HFFc6 (cell line): ENCODE measurements at places on chromosomes 4 and X.
A peak's percentile ranks its signal among the peaks of the same experiment; 100 is the strongest.

GRCh38 chrX:134026565-134027311 lies 41.3 kb upstream of the GPC3 start:
- no peak for DNase-seq
- no peak overlapping the region; the same call in 1 of the 2 replicates for H3K4me3 ChIP-seq
- no peaks in the 10 kb centered on the region for H3K27me3 ChIP-seq
- no peak overlapping the region for H3K27ac ChIP-seq
- H3K36me3 ChIP-seq, result no peaks in the 10 kb centered on the region

DNA sequence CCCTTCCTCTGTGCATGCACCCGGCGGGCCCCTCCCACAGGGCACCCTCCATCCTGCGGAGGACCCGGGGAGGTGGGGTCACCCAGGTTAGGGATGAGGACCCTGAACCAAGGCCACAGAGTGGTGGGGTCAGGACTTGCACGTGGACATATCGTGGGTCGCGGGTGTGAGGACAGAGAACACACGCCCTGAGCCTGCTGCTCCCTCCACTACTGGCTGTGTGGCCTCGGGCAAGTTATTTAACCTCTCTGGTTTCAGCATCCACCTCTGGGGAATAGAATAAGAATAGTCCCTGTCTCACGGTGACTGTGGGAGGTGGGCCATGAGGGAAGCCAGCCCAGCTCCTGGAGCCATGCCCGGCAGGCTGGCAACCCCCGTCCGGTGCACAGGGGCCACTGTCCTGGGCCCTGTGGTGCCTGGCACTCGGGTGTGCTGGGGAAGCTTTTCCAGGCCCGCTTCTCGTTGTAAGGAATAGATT lies 5.1 kb downstream of the PSAPL1 start:
- H3K36me3 ChIP-seq, result no peaks in the 10 kb centered on the region
- DNase-seq, result no peak
- no peaks in the 10 kb centered on the region for H3K4me1 ChIP-seq
- no peak overlapping the region for H3K4me3 ChIP-seq

- no peak overlapping the region for H3K27ac ChIP-seq
- H3K4me1 ChIP-seq, result peaks cover 39% of the 10 kb centered on the region
- no peak for DNase-seq
- H3K27me3 ChIP-seq, result no peaks in the 10 kb centered on the region
- no peaks in the 10 kb centered on the region for H3K36me3 ChIP-seq
Observed at GRCh38 chrX:134733591-134733990, 75.3 kb upstream of the PLAC1 start.

- H3K36me3 ChIP-seq, result no peaks in the 10 kb centered on the region
- no peak overlapping the region for H3K4me3 ChIP-seq
- H3K4me1 ChIP-seq, result no peaks in the 10 kb centered on the region
- H3K27me3 ChIP-seq, result no peaks in the 10 kb centered on the region
- no peak for DNase-seq
- no peak overlapping the region for H3K27ac ChIP-seq
Observed at GRCh38 chr4:174999407-174999806, 81.2 kb downstream of the ADAM29 start.

DNA sequence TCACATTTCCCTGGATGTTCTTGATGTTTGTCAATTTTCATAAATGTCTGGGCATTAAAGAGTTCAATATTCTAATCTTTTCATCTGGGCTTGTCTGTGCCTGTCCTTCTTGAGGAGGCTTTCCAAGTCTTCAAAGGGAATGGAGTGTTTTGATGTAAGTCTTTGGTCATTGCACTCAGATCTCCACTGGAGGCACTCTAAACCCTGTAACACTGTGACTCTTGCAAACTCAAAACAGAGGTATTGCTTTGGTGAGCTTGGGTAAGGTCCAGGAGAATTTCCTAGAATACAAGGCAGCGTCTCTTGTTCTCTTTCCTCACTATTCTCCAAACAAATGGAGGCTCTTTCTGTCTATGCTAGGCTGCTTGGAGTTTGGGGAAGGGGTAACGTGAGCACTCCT lies 1118.1 kb upstream of the PABPC4L start:
- peaks cover 19% of the 10 kb centered on the region; the same call in 1 of the 2 replicates for H3K36me3 ChIP-seq
- DNase-seq, result no peak
- H3K4me3 ChIP-seq, result no peak overlapping the region
- H3K4me1 ChIP-seq, result no peaks in the 10 kb centered on the region; the same call in 1 of the 2 replicates
- H3K27ac ChIP-seq, result no peak overlapping the region
- no peaks in the 10 kb centered on the region; the same call in 1 of the 2 replicates for H3K27me3 ChIP-seq

GRCh38 chr4:169859366-169860216 lies 101.8 kb upstream of the HPF1 start:
- no peak overlapping the region for H3K27ac ChIP-seq
- H3K4me3 ChIP-seq, result peak overlapping the region; percentile 36; the same call in 1 of the 2 replicates
- DNase-seq, result no peak
- no peaks in the 10 kb centered on the region for H3K36me3 ChIP-seq

DNA sequence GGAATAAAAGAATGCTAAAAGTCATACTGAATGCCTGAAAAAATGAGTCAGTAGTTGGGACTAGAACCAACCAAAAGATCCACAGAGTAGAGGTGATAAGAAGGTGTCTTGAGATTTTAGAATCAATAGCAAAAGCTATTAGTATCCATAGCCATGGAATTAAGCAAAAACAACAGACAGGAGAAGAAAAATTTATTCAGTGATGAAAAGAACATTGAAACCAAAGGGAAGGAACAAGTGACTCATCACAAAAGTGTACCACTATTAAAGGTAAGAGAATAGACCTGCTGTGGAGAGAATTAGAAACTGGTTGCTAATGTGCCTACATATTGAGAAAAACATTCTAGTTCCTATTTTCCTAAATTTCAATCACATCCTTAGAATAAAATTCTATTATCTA lies 182.0 kb upstream of the NEIL3 start:
- peaks cover 52% of the 10 kb centered on the region for H3K4me1 ChIP-seq
- DNase-seq, result no peak
- no peak overlapping the region; the same call in 1 of the 2 replicates for H3K4me3 ChIP-seq
- H3K36me3 ChIP-seq, result peaks cover 26% of the 10 kb centered on the region

DNA sequence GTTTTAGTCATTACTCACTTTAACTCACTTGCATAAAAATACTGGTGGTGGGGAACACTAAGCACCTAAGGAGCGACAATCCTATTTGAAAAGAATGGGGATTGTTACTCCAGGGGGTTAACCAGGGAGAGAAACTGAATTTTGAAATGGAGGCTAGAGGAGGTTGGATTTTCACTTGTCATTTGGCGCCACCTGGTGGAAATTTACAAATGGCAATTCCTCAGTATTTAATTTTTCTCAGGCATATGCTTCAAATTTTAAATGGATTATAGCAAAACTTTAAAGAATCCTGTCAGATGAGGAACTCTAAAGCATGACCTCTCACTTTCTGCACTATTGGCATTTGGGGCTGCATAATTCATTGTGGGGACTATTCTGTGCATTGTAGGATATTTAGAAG lies 2.7 kb upstream of the GEMIN8 start:
- H3K36me3 ChIP-seq, result no peaks in the 10 kb centered on the region
- no peaks in the 10 kb centered on the region for H3K27me3 ChIP-seq
- DNase-seq, result peak; percentile 22
- peaks cover 14% of the 10 kb centered on the region for H3K4me1 ChIP-seq

DNA sequence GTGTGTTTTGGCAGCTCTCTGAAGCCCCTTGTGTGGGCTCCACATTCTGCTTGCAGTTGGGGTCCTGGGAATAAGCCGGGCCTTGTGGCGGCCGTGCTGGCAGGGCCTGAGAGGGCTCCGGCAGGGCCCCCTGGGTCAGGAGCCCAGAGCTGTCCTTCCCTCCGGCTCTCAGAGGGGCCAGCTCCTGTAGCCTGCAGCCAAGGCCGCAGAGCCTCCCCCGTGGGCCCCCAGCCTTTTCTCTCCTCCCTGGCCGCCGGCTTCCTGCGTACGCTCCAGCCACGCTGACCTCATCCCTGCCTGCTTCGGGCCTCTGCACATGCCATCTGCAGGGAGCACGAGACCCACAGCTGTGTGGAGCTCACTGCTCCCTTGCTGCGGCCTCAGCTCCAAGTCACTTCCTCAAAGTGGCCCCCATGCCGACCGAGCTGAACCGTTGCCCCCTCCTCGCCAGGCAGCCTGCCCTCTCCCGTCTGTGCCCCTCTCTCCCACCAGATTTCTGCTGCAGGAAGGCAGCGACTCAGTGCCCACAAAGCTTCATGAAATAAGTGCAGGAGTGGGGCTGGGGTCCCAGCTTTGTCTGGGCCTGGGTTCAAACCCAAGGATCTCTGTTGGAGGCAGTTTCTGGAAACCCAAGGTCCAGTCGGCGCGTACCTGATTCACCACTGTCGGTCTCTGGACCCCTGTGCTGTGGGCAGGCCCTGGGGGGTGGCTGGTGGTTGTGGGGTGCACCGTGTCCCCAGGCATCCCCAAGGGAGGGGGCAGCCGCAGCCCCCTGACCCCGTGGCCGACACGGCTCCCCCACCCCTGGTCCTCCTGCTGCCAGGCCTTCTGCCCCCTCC lies 57.1 kb upstream of the NKX1-1 start:
- peak; percentile 31 for DNase-seq
- no peak overlapping the region for H3K4me3 ChIP-seq
- peaks cover 12% of the 10 kb centered on the region for H3K36me3 ChIP-seq
- no peaks in the 10 kb centered on the region for H3K4me1 ChIP-seq

DNA sequence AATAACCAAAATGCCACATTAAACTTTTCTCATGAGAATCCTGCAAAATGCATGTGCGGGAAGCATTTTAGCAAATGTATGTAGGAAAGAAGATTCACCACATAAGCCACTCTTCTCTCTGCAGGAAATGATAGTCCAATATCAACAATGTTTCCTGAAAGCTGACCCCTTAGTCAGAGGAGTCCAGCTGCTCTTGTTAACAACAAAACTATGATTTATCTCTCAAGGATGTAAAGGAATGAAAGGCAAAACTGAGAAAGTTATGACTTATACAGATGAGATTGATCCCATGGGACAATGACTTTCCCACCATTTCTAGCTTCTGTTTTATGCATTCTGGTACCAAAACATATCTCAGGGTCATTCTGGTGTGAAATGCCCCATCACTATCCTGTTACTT lies 125.0 kb upstream of the EDNRA start:
- no peak overlapping the region for H3K4me3 ChIP-seq
- H3K36me3 ChIP-seq, result no peaks in the 10 kb centered on the region; the same call in none of the 2 replicates
- H3K27me3 ChIP-seq, result no peaks in the 10 kb centered on the region
- DNase-seq, result peak; percentile 71
- H3K4me1 ChIP-seq, result peaks cover 27% of the 10 kb centered on the region

DNA sequence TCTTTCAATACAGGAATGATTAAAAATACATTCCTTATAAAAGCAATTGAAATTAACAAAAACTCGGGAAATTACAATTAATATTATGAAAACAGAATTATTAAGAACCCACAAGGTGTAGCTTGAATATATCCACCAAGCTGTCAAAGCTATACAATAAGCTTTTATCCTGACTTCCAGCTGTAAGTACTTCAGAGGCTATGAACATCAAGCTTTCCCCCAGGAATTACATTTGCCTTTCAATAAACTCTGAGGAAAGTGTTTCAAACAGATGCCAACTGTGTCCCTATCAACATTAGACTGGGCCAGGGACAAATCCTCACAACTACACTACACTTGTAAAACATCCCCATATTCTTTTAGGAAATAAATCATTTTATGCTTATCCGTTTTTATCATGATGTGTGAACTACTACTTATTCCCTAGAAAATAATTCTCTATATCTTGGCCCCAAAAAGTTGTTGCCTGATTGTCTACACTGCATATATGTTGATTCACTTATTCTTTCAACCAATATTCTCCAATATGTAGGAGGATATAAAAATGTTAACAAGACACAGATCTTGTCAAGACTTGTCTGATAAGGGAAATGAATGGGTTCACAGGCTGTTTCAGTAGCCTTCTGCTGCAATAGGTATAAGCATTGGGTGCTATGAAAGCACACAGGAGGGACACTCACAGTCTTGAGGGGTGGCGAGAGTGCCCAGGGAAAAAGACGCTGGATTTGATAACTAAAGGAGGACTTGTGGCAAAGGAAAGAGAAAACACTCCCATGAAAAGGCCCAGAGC lies 494.1 kb downstream of the CENPC start:
- no peaks in the 10 kb centered on the region for H3K4me1 ChIP-seq
- no peak overlapping the region for H3K4me3 ChIP-seq
- H3K36me3 ChIP-seq, result no peaks in the 10 kb centered on the region
- no peak for DNase-seq
- H3K27me3 ChIP-seq, result no peaks in the 10 kb centered on the region
- no peak overlapping the region for H3K27ac ChIP-seq

DNA sequence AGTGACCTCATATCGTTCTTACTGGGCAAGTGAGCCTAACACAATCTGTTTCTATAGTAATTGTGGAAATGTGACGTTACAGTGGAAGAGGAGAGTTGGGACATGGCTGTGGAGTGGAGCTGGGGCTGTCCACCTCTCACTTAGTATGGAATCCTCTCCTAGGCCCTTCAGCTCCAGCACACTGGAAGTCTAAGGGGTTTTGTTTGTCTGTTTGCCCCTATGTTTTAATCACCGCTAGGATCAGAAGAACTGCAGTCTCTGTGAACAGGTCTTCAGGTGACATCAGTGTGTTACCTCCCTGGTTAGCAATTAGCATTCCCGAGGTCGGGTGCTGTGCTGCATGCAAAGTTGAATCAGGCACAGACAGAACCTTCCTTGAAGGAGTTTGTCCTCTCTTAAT lies 49.3 kb upstream of the CLDN34 start:
- H3K4me1 ChIP-seq, result peaks cover 9% of the 10 kb centered on the region
- H3K36me3 ChIP-seq, result no peaks in the 10 kb centered on the region
- H3K4me3 ChIP-seq, result no peak overlapping the region
- peaks cover 4% of the 10 kb centered on the region; the same call in 1 of the 2 replicates for H3K27me3 ChIP-seq

DNA sequence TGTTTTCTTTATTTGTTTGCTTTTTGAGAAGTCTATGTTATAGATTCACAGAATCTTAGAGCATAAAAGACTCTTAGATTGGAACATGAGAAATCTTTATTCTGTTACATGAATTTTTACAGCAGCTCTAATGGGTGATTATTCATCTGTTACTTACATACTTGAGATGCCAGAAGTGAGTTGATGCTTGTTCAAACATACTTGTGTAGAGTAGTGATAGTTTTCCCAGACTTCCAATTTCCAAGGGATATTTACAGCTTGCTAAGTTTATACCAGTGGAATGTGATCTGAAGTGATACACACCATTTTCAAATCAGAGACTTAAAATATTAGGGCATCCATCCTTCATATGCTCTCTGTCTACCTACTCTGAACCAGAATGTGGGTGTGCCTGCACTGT lies 252.9 kb upstream of the SMIM31 start:
- H3K4me1 ChIP-seq, result no peaks in the 10 kb centered on the region
- H3K4me3 ChIP-seq, result no peak overlapping the region
- H3K27ac ChIP-seq, result no peak overlapping the region
- H3K27me3 ChIP-seq, result no peaks in the 10 kb centered on the region
- H3K36me3 ChIP-seq, result peaks cover 6% of the 10 kb centered on the region; the same call in 1 of the 2 replicates

DNA sequence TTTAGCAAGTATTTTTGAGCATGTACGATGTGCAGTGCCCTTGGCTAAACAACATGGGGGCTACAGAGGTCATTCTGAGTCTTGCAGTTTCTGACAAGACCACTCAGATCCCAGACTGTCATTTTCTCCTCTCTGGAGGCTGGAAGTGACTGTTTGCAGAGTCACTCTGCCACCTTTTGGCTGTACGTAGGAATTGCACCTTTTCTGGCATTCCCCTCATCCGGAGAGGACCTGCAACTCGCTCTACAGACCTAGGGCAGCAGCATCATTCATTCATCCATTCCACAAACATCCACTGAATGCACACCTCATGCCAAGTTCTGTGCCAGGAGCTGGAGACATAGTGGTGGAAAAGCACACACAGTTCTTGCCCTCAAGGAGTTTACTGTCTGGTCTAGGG lies 160.4 kb upstream of the GPR101 start:
- no peak overlapping the region for H3K4me3 ChIP-seq
- DNase-seq, result no peak
- H3K4me1 ChIP-seq, result no peaks in the 10 kb centered on the region
- no peak overlapping the region for H3K27ac ChIP-seq
- no peaks in the 10 kb centered on the region for H3K27me3 ChIP-seq
- no peaks in the 10 kb centered on the region for H3K36me3 ChIP-seq
